ENCODE measurements at places on chromosomes 3 and 15.
A peak's percentile ranks its signal among the peaks of the same experiment; 100 is the strongest.

DNA sequence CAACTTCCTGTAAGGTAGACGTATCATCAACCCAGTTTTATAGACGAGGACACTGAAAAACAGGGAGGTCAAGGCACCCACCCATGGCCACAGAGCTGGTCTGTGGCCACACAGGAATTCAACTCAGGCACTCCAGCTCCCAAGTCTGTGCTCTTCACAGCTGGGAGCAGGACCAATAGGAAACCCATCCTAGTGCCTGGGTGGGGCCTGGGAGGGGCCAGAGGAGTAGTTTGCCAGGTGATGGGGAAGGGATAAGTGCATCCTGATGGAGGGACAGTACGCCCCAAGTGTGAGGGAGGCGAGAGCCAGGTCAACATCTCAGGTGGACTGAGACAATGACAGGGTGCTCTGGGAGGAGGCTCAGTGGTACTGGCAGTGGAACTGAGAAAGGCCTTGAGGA lies 22.0 kb downstream of the KIF9 start:
- H3K4me3 ChIP-seq = no peak overlapping the region
- H3K4me1 ChIP-seq = no peaks in the 10 kb centered on the region
- H3K27ac ChIP-seq = no peak overlapping the region

- H3K27ac ChIP-seq = no peak overlapping the region
- no peaks in the 10 kb centered on the region for H3K36me3 ChIP-seq
- DNase-seq = peak; percentile 23
- H3K4me3 ChIP-seq = no peak overlapping the region
Observed at GRCh38 chr3:146542179-146542578, 2.2 kb downstream of the PLSCR1 start.

DNA sequence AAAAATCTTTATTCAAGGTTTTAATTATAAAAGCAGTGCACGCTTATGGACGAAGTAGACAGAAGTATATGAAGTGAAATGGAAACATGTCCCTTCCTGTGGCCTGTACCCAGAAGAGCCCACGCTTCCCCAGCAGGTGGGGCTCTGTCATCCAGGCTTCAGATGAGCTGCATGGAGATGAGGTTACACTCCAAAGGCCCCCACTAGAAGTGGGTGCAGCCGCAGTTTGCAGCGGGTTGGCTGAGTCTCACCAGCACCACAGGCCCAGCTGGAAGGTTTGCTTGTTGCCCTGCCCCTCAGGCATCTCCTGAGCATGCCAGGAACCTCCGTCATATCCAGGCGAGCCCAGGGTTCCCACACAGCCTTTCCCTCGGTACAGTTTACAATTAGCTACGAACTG lies 33.1 kb downstream of the PRR20G start:
- H3K36me3 ChIP-seq = no peaks in the 10 kb centered on the region
- no peaks in the 10 kb centered on the region for H3K4me1 ChIP-seq
- no peaks in the 10 kb centered on the region for H3K27me3 ChIP-seq
- no peak for DNase-seq
- H3K4me3 ChIP-seq = no peak overlapping the region

DNA sequence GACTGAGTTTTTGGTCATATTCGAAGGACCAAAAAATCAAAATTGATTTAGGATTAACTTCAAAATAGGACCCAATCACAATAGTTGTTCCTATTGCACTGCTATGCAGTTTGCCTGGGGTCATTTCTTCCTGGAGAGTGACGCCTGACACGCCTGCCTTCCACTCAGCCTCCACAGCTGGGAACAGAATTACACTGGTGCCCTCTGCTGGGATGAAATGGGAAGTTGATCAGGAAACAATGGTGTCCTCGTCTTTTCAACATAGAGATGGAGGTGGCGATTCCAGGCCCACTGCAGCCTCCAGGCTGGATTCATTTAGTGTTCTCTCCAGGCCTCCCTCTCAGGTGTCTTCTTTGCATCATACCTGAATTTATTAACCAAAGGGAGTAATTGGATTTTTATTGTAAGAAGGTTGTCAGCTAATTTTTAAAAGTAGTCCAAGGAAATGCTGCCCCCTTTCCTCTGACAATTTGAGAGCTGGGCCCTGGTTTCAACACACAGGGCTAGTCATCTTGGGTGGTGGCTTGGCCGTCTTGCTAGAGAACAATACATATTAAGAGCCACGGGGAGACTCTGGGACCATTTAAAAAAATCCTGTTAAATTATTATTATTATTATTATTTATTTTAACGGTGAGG lies 69.7 kb downstream of the GAP43 start:
- H3K4me1 ChIP-seq = peaks cover 5% of the 10 kb centered on the region
- no peak overlapping the region for H3K4me3 ChIP-seq
- no peaks in the 10 kb centered on the region for H3K36me3 ChIP-seq
- no peaks in the 10 kb centered on the region for H3K27me3 ChIP-seq

- no peaks in the 10 kb centered on the region for H3K27me3 ChIP-seq
- H3K27ac ChIP-seq = peak overlapping the region; percentile 61
- peak; percentile 97 for DNase-seq
- H3K4me3 ChIP-seq = no peak overlapping the region
- peaks cover 22% of the 10 kb centered on the region for H3K4me1 ChIP-seq
Observed at GRCh38 chr3:16140116-16140893, 34.2 kb upstream of the GALNT15 start.

DNA sequence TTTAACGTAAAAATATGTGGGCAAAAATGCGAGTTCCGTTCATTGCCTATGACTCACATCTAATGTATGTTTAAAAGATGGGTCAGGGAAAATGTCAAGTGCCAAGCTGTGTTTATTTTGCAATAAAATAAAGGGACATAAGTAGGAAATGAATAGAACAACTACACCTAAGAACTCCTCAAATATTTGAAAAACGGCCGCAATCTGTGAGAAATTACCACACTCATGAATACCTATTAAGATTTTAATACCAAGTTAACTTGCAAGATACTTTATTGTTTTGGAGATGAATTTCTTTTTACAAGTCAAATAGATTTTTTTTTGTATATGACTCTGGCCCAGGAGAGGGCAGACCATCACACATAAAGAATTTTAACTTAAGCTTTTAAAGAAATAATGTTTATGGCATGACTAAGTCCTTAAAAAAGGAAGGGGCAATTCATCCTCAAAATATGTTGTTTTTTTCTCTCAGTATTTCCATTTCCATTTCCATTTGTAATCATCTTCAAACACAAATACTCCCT lies 152.7 kb downstream of the SUCNR1 start:
- no peaks in the 10 kb centered on the region for H3K27me3 ChIP-seq
- no peaks in the 10 kb centered on the region for H3K36me3 ChIP-seq
- H3K4me1 ChIP-seq = peaks cover 11% of the 10 kb centered on the region
- no peak overlapping the region for H3K4me3 ChIP-seq

DNA sequence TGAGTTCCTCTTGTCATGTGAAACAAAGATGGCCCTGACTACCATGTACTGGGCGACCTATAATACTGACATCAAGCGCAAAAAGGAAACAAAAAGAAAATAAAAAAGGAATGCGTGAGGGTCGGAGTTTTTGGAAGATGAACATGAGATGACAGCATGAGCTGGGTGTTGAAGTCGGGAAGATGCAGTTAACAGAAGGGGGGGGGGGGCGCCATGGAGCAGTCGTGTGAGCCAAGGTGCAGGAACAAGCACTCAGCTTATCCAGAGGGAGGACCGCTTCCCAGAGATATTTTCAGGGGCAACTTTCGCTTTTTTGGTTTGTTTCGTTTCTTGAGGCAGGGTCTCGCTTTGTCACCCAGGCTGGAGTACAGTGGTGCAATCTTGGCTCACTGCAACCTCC lies 110.2 kb downstream of the RORA start:
- no peaks in the 10 kb centered on the region for H3K4me1 ChIP-seq
- no peak overlapping the region for H3K27ac ChIP-seq
- no peaks in the 10 kb centered on the region for H3K36me3 ChIP-seq

- no peak for DNase-seq
- no peaks in the 10 kb centered on the region for H3K36me3 ChIP-seq
- H3K4me1 ChIP-seq = no peaks in the 10 kb centered on the region
- H3K27ac ChIP-seq = no peak overlapping the region
- no peaks in the 10 kb centered on the region for H3K27me3 ChIP-seq
- no peak overlapping the region for H3K4me3 ChIP-seq
Observed at GRCh38 chr15:29289173-29289572, 19.6 kb upstream of the NSMCE3 start.

- DNase-seq = no peak
- H3K27ac ChIP-seq = no peak overlapping the region
- no peak overlapping the region for H3K4me3 ChIP-seq
- H3K27me3 ChIP-seq = no peaks in the 10 kb centered on the region
- H3K4me1 ChIP-seq = peaks cover 4% of the 10 kb centered on the region
- no peaks in the 10 kb centered on the region for H3K36me3 ChIP-seq
Observed at GRCh38 chr3:63764511-63764910, 54.6 kb upstream of the C3orf49 start.

DNA sequence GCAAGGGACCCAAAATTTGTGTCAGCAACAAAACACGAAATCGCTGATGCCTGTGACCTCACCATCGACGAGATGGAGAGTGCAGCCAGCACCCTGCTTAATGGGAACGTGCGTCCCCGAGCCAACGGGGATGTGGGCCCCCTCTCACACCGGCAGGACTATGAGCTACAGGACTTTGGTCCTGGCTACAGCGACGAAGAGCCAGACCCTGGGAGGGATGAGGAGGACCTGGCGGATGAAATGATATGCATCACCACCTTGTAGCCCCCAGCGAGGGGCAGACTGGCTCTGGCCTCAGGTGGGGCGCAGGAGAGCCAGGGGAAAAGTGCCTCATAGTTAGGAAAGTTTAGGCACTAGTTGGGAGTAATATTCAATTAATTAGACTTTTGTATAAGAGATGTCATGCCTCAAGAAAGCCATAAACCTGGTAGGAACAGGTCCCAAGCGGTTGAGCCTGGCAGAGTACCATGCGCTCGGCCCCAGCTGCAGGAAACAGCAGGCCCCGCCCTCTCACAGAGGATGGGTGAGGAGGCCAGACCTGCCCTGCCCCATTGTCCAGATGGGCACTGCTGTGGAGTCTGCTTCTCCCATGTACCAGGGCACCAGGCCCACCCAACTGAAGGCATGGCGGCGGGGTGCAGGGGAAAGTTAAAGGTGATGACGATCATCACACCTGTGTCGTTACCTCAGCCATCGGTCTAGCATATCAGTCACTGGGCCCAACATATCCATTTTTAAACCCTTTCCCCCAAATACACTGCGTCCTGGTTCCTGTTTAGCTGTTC lies 34.9 kb downstream of the CHDH start:
- no peaks in the 10 kb centered on the region for H3K27me3 ChIP-seq
- no peak overlapping the region for H3K4me3 ChIP-seq
- peaks cover 4% of the 10 kb centered on the region for H3K4me1 ChIP-seq
- no peak overlapping the region for H3K27ac ChIP-seq

GRCh38 chr3:126540342-126540849 lies 16.4 kb downstream of the CHST13 start:
- no peaks in the 10 kb centered on the region for H3K36me3 ChIP-seq
- H3K4me1 ChIP-seq = peaks cover 8% of the 10 kb centered on the region
- no peak overlapping the region for H3K4me3 ChIP-seq

DNA sequence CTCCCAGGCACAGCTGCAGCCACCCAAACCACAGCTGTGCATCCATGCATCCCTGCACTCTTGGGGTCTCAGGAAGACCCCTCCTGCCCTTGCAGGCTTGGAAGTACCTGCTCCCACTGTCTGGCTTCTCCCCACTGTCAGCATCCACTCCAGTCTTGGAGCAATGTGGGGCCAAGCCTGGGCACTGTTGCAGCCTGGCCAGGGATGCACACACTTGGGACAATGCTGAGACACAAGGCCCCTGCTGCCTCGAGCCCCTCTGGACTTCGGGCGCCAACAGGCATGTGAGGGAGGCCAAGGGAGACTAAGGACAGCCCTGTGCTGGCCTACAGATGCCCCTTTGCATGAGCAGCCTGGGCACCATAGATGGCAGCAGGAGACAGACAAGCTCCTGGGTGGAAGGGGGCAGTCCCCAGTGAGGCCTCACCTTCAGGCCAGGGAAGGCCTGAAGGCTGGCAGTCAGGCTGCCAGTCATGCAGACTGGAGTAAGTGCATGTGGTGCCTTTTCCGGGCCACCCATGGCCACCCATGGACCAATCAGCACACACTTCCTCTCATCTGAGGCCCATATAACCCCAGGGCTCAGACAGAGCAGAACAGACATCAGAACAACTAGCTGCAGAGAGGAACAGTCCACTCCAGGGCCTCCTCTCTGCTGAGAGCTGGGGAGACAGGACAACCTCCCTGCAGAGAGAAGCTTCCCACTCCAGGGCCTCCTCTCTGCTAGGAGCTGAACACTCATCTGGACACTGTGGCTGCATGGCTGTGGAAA lies 219.0 kb downstream of the VGLL3 start:
- DNase-seq = no peak
- H3K36me3 ChIP-seq = no peaks in the 10 kb centered on the region
- no peak overlapping the region for H3K4me3 ChIP-seq
- H3K4me1 ChIP-seq = no peaks in the 10 kb centered on the region
- no peaks in the 10 kb centered on the region for H3K27me3 ChIP-seq
- H3K27ac ChIP-seq = no peak overlapping the region

GRCh38 chr3:175535351-175535750 lies 676.2 kb downstream of the NAALADL2 start:
- no peaks in the 10 kb centered on the region for H3K27me3 ChIP-seq
- H3K36me3 ChIP-seq = no peaks in the 10 kb centered on the region
- no peak overlapping the region for H3K4me3 ChIP-seq
- H3K4me1 ChIP-seq = no peaks in the 10 kb centered on the region
- H3K27ac ChIP-seq = no peak overlapping the region

DNA sequence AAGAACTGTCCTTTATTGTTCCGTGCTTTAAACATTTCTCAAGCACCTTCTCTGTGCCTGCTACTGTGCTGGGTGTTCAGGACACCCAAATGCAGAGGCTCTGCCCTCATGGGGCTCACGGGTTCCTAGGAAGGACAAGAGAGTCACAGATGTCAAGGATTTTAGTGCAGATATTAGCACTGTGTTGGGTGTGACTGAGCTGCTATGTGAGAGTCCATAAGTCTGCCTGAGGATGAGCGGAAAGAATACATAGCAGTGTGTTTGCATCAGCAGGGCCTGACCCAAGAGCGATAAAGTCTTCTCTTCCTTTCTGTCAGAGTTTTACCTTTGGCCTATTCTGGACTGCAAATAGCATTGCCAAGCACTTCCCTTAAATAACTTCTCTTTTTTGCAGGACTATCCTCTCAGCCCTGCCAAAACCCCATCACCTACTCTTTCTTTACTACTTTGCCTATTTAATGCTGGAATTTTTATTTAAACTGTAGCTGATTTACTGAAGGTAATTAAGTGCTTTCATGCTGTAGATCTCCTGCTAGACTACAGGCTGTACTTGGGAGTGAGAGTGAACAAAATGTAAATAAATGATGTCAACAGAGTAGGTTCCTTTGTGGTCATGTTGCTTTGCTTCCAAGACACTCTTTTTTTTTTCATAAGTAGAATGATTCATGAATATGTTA lies 459.4 kb upstream of the TPRG1 start:
- no peaks in the 10 kb centered on the region for H3K27me3 ChIP-seq
- peak; percentile 92 for DNase-seq
- H3K4me3 ChIP-seq = no peak overlapping the region
- H3K27ac ChIP-seq = peak overlapping the region; percentile 68
- peaks cover 10% of the 10 kb centered on the region for H3K36me3 ChIP-seq

DNA sequence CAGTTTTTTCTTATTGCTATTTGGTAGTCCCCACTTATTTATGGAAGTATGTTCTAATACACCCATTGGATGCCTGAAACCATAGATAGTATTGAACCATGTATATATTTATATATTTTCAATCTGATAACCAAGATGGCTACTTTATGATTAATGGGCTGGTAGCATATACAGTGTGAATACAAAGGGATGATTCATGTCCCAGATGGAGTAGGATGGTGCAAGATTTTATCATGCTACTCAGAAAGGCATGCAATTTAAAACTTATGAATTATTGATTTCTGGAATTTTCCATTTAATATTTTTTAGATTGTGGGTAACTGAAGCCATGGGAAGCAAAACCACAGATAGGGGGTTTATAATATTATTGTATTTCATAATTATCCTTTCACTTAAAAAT lies 35.2 kb downstream of the AP4E1 start:
- no peak for DNase-seq
- peaks cover 10% of the 10 kb centered on the region for H3K4me1 ChIP-seq
- H3K36me3 ChIP-seq = peaks cover 4% of the 10 kb centered on the region
- H3K27ac ChIP-seq = no peak overlapping the region
- H3K4me3 ChIP-seq = no peak overlapping the region

Data from astrocyte (in vitro differentiated cells and primary cell).